ENCODE measurements at places on chromosomes 12 and 14.

DNA sequence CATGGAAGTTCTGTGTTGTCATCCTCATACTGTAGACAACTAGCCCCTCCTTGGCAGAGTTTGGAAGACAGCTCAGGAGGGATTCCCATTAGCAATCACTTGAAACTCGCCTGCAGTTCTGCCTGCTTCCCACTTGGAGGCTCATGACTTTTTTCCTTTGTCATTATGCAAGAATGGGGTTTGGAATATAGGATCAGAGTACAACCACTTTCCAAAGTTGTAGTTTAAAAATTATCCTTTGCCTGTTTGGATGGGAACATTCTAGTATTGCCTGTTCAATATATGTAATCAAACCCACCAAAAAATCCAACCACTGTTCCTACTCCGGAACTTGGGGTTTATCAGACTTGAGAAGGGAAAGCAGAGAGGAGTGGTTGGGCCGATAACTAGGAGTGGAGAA is 2.1 kb upstream of the GPD1 start:
- DNase-seq: peak; percentile 58
- H3K36me3 ChIP-seq: peaks cover 34% of the 10 kb centered on the region
- H3K27ac ChIP-seq: peak overlapping the region; percentile 6

GRCh38 chr14:90393966-90394365 is 2.9 kb upstream of the CALM1 start:
- H3K4me3 ChIP-seq: no peak overlapping the region
- H3K36me3 ChIP-seq: no peaks in the 10 kb centered on the region
- H3K27me3 ChIP-seq: no peaks in the 10 kb centered on the region
- H3K4me1 ChIP-seq: peaks cover 3% of the 10 kb centered on the region

- no peak overlapping the region for H3K27ac ChIP-seq
- no peaks in the 10 kb centered on the region for H3K27me3 ChIP-seq
- no peak overlapping the region for H3K4me3 ChIP-seq
- H3K4me1 ChIP-seq: no peaks in the 10 kb centered on the region
- H3K36me3 ChIP-seq: no peaks in the 10 kb centered on the region
- DNase-seq: no peak
Observed at GRCh38 chr12:28180786-28181185, 9.5 kb upstream of the CCDC91 start.

DNA sequence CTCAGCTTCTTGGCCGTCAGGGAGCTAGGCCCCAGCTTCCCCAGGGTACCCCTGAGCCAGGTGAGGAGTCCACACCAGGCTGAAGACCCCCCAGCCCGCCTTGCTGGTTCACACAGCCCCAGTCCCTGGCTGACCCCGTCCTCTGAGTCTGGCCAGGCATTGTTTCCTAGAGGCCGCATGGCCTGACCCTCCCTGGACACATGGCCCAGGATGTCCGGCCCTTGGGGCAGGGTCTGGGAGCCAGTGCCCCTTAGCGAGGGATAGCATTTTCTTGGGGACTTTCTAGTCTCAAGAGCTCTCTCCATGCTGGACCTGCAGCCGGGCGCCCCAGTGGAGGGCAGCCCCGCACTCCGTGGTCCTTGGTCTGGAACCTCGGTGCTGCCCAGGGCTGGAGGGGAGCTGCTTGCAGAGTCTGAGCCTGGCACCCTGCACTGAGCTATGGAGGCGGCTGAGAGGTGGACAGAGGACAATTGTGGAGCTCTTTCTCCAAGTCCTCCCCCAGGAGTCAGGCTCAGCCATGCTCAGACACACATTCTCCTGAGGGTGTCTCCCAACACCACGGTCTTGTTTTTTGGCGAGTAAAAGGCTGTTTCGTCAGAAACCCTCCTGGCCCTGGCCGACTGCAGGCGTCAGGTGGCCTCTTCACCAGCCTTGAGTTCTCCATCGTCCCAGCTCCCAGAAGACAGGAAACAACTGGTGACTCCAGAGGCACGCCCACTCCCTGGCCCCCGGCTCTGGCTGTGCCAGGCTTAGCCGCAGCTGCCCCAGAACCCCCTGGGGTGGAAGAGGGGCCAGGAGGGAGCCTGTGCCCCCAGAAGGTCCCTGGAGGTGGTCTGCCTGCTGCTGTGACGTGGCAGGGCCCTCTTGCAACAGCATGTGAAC is 17.6 kb upstream of the CRIP2 start:
- H3K27ac ChIP-seq: peak overlapping the region; percentile 62
- H3K36me3 ChIP-seq: peaks cover 13% of the 10 kb centered on the region
- H3K4me1 ChIP-seq: no peaks in the 10 kb centered on the region
- no peak overlapping the region for H3K4me3 ChIP-seq

- peaks cover 7% of the 10 kb centered on the region for H3K36me3 ChIP-seq
- H3K4me1 ChIP-seq: peaks cover 8% of the 10 kb centered on the region
- no peak for DNase-seq
- H3K27ac ChIP-seq: no peak overlapping the region
- H3K4me3 ChIP-seq: no peak overlapping the region
Observed at GRCh38 chr12:57759360-57759980, 4.6 kb downstream of the MARCHF9 start.

GRCh38 chr14:52902971-52903619 is 47.8 kb downstream of the FERMT2 start:
- H3K4me1 ChIP-seq: peaks cover 5% of the 10 kb centered on the region
- H3K27ac ChIP-seq: no peak overlapping the region
- peak; percentile 61 for DNase-seq
- H3K27me3 ChIP-seq: no peaks in the 10 kb centered on the region
- no peak overlapping the region for H3K4me3 ChIP-seq

DNA sequence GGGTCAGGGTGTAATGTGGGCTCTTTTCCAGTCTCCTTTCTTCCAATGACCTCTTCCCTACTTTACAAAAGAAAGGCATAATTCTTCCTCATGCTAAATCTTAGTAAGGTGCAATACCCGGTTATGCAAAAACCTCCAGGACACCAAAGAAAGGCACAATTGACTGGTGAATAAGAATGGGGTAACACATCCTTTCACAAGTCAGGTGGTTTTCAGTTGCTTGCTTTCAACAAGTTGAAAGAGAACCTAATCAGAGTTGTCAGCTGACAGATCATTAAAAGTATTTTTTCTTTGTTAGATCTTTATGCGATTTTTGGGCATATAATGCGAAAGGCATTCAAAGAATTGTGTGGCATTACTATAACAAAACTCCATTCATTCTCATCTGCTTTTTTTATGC is 1.3 kb upstream of the AEBP2 start:
- no peaks in the 10 kb centered on the region for H3K27me3 ChIP-seq
- peaks cover 4% of the 10 kb centered on the region for H3K4me1 ChIP-seq
- no peak overlapping the region for H3K27ac ChIP-seq

- no peaks in the 10 kb centered on the region for H3K36me3 ChIP-seq
- H3K27ac ChIP-seq: no peak overlapping the region
- no peak overlapping the region for H3K4me3 ChIP-seq
- H3K4me1 ChIP-seq: no peaks in the 10 kb centered on the region
Observed at GRCh38 chr14:41662780-41663472, 56.2 kb downstream of the LRFN5 start.

DNA sequence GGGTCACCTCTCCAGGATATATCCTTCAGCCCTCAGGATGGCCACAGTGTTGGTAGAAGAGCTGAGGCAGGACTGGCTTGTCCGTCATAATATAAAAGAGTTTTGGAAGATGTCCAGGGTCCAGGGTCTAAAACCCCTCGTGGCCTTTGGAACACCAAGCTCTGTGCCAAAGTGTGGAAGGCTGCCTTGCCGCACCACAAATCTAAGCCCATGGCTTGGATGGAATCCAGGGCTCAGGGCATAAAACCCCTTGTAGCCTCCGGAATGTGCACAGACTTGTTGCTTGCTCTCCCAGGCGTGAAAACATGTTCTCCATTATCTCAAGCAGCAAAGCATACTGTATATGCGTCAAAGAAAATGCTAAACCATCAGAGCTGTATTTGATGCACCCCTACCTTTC is 46.7 kb downstream of the TNFAIP2 start:
- H3K27me3 ChIP-seq: no peaks in the 10 kb centered on the region
- no peak overlapping the region for H3K4me3 ChIP-seq
- no peaks in the 10 kb centered on the region for H3K36me3 ChIP-seq

GRCh38 chr14:77375973-77376770 is 722 bp downstream of the TMED8 start:
- no peaks in the 10 kb centered on the region for H3K27me3 ChIP-seq
- peak; percentile 3 for DNase-seq
- H3K4me3 ChIP-seq: peak overlapping the region; percentile 98

- H3K36me3 ChIP-seq: no peaks in the 10 kb centered on the region
- no peak overlapping the region for H3K4me3 ChIP-seq
- no peaks in the 10 kb centered on the region for H3K27me3 ChIP-seq
- H3K4me1 ChIP-seq: no peaks in the 10 kb centered on the region
- DNase-seq: peak; percentile 11
Observed at GRCh38 chr12:26090836-26091510, 33.9 kb downstream of the BHLHE41 start.

Measured in cardiac muscle cell (in vitro differentiated cells and primary cell).